ENCODE measurements at places on chromosomes 4 and X. TPM values are rescaled to one million over a fixed set of nuclear protein-coding genes. Genes with fewer than 3 reads are reported as not detected.

HHIP gene
- 0.59 TPM for total RNA-seq

LRCH2 gene
- total RNA-seq = 19.7 TPM

DUX4 gene
- total RNA-seq = not detected

THAP6 gene
- total RNA-seq = 17.5 TPM

FAM47E gene
- total RNA-seq = 0.59 TPM

ADAMTS3 gene
- total RNA-seq = 5.5 TPM

CCKAR gene
- 0.30 TPM for total RNA-seq

CA5B gene
- 5.2 TPM for total RNA-seq

GPR50 gene
- total RNA-seq = not detected

OTUD6A gene
- total RNA-seq = not detected

All from smooth muscle cell of the umbilical artery (primary cell).